ENCODE measurements at places on chromosomes 5 and 9. TPM values are rescaled to one million over a fixed set of nuclear protein-coding genes. Genes with fewer than 3 reads are reported as not detected.

STPG3 gene
- total RNA-seq = not detected

KIF4B gene
- total RNA-seq = 0.03 TPM

EQTN gene
- total RNA-seq = 2.1 TPM

SOX30 gene
- total RNA-seq = 0.04 TPM

BRINP1 gene
- total RNA-seq = 14.4 TPM

GRCh38 chr5:31148959-31149475 is 44.5 kb upstream of the CDH6 start:
- DNase-seq = no peak

DNA sequence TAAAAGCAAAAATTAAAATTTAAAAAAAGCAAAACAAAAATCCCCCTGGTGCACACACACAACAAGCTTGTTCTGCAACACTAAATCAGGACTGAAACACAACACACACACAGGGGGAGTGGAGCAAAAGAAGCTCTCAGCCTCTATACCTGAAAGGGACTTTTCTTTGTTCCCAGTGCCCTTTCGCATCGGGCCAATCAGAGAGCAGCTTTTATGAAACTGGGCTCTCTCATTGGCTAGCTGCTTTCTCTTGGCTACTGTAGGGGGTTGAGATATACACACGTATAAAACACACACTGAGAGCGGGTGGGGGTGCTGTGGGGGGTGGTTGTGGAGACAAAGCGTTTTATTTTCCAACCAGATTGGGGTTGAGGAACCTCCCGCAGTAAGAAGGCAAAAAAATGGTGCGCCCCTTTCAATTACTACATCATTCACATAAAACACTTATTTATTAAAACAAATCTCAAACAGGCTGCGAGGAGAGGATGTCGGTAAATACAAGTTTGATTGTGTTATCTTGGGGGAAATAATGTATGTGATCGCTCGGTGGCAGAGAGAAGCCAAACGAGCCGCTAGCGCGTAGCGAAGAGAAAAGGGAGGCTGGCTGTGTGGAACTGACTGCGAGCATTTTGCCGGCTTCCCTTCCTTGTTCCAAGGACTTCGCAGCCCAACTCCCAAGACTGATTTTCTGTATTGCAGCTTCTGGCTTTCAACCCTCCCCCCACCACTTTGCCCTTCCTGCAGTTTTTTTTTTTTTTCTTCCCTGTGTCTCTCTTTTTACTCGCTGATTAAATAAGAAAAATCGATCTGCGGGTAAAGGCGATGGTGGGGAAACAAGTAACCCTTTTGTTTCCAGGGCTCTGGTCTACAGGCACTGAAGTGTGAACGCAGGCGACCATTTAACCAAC is 2.5 kb upstream of the ZNF608 start:
- DNase-seq = peak; percentile 81

- DNase-seq = no peak
These were observed 114.5 kb upstream of the LPAR1 start for GRCh38 chr9:111152614-111153406.

GRCh38 chr5:154163327-154164248 is 26.9 kb upstream of the GALNT10 start:
- no peak for DNase-seq

DNA sequence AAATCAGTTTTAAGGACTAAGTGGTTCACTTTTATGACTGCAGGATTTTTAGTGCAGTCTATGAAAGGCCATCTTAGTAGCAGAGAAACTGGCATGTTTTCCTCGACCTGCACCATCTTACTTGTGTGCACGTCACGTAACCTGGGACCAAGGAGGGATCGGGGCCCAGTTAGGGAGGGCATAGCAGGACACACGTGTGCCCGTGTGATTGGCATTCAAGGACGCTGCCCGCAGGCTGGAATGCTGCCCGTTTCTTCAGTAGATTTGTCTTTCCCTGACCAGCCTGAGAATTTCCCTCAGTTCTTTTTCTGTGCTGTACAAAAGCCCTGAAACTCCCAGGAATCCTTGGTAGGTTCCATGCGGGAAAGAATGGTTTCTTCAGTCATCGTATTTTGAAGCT is 196.3 kb downstream of the TRIO start:
- DNase-seq = no peak

- DNase-seq = peak; percentile 42
These were observed 311.2 kb downstream of the TRIM32 start for GRCh38 chr9:116998305-116998704.

- no peak for DNase-seq
These were observed 505.3 kb upstream of the DAP start for GRCh38 chr5:11266331-11266730.

DNA sequence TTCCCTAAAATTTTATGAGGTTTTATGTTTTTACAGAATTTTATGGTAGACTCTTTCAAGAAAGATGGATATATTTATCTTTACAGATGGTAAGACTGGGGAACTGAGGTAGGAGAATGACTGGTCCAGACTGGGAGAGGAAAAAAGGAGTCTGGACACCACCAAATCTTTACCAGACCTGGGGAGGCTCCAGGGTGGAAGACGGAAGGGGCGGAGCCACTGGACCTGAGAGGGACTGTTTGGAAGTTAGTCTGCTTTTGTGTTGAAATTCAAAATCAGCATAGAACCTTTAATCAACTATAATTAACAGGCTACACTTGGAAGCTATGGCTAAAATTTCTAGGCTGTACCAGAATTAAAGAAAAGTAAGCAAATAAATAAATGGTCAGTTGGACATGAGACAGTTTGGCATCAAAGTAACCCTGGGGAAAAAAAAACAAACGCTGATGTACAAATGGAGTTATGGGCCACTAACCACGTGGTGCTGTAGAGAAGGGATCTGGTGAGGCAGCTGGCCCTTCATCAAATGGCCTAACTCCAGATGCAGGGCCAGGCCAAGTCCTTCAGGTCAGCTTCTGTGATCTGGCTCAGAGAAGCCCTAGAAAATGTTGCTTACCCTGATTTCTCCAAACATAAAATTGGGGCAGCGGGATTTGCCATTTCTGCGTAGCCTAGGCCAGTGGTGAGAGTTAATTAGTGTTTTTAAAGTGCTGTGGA is 155.1 kb downstream of the ARSB start:
- DNase-seq = no peak

GRCh38 chr9:214648-215493 is at the start of gene DOCK8:
DOCK8 (plus strand) TSS chr9:214865; CDS start chr9:214977, 112 bp downstream.
- peak; percentile 88 for DNase-seq

- no peak for DNase-seq
These were observed 355.9 kb upstream of the TLE4 start for GRCh38 chr9:79215821-79216220.

DNA sequence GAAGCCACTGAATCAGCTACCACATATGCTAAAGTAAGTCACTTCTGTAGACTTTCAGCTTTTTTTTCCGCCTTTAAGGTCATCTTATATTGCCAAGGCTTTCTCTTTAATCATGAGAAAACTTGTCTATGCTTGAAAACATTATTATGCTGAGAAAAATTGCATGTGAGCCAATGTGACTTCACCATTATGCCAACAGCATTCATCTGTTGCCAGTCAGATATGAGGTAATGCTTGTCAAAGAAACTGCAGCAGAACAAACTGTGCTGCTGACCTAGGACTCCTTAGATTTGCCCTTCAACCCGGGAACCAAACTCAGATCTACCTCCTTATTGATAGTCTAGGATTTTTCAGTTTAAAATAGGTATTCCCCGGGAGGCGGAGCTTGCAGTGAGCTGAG is 34.3 kb downstream of the SLC44A1 start:
- no peak for DNase-seq
